ENCODE measurements at places on chromosomes 16 and 17.

- DNase-seq = no peak
- H3K36me3 ChIP-seq = no peaks in the 10 kb centered on the region
- peaks cover 2% of the 10 kb centered on the region for H3K27me3 ChIP-seq
- H3K4me3 ChIP-seq = no peak overlapping the region
- no peaks in the 10 kb centered on the region for H3K4me1 ChIP-seq
Observed at GRCh38 chr17:69967910-69968411, 107.1 kb upstream of the KCNJ16 start.

- H3K27me3 ChIP-seq = no peaks in the 10 kb centered on the region
- no peaks in the 10 kb centered on the region for H3K4me1 ChIP-seq
- H3K4me3 ChIP-seq = peak within 1 kb of the TSS; percentile 81
- peak within 1 kb of the TSS; percentile 71 for H3K27ac ChIP-seq
- H3K36me3 ChIP-seq = no peaks in the 10 kb centered on the region
- peak; percentile 42 for DNase-seq
Observed at GRCh38 chr16:27313422-27314160, at the start of gene IL4R. IL4R (plus strand) TSS chr16:27313974; CDS start chr16:27340204, 26,230 bp downstream.

DNA sequence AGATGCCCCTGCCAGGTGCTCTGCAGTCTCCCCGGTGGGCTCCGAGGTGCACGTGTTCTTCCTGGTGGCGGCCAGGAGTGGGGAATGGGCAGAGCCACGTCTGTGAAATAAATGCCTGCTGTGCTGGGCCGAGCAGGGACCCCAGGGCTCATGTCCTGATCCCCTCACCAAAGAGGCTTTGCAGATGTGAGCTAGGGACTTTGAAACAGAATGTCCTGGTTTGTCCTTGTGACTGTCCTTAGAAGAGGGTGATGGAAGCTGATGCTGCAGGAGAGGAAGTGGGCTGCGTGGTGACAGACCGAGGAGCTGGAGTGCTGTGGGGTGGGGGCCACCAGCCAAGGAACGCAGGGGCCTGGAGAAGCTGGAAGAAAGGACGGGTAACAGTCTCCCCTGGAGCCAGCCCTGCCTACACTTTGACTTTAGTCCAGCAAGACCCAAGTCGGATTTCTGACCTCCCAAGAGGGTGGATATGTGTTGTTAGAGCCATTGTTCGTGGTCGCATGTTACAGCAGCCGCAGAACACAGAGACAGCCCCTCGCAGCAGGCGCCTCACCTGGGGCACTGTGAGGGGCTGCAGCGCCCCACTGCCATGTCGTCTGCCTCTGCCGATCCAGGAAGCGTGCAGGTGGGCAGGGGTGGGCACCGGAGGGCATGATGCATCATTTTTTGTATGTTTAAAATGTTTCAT lies 217.9 kb upstream of the CIBAR2 start:
- peak overlapping the region; percentile 41 for H3K27ac ChIP-seq
- no peak overlapping the region for H3K4me3 ChIP-seq
- no peaks in the 10 kb centered on the region for H3K36me3 ChIP-seq
- peaks cover 55% of the 10 kb centered on the region for H3K4me1 ChIP-seq

DNA sequence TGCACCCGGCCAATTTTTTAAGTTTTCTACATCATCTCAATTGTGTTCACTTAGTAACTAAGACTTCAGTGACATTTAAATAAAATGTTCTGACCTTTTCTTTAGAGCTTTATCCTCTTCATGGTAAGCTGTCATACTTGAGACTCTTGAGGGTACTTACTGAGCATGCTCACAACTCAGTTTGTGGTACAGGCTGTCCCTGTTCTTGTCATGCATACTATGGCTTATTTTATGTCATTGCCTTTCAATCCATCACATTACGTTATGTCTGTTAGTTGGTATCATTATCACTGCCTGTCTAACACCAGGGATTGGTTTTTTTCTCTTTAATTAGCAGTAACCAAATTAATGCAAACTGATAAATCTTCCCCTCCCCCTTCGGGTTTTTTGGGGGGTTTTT lies 41.9 kb upstream of the RHBDL3 start:
- H3K4me3 ChIP-seq = no peak overlapping the region
- H3K27me3 ChIP-seq = no peaks in the 10 kb centered on the region
- DNase-seq = no peak
- no peaks in the 10 kb centered on the region for H3K4me1 ChIP-seq
- H3K27ac ChIP-seq = no peak overlapping the region

GRCh38 chr16:88355389-88356123 lies 27.2 kb upstream of the ZNF469 start:
- H3K27me3 ChIP-seq = peaks cover 11% of the 10 kb centered on the region
- H3K36me3 ChIP-seq = no peaks in the 10 kb centered on the region
- H3K4me1 ChIP-seq = no peaks in the 10 kb centered on the region
- no peak overlapping the region for H3K27ac ChIP-seq
- H3K4me3 ChIP-seq = no peak overlapping the region
- DNase-seq = no peak

- H3K4me3 ChIP-seq = no peak overlapping the region
- no peak for DNase-seq
- H3K36me3 ChIP-seq = no peaks in the 10 kb centered on the region
Observed at GRCh38 chr16:89615596-89616090, 2.2 kb downstream of the DPEP1 start.

DNA sequence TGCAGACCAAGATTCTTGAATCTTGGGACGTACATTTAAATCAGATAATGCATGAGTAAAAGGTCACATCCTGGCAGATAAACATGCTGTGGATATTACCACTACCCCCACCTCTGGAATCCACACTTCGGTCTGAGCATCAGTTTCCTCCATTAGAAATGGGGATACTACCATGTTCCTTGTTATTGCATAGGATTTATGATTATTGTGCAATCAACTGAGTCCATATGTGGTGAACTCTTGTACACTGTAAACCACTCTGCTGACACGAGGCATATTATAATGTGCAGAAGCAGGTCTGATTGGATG lies 108.7 kb downstream of the VAT1L start:
- no peaks in the 10 kb centered on the region for H3K4me1 ChIP-seq
- no peaks in the 10 kb centered on the region for H3K36me3 ChIP-seq
- no peaks in the 10 kb centered on the region for H3K27me3 ChIP-seq
- no peak overlapping the region for H3K4me3 ChIP-seq
- no peak for DNase-seq

GRCh38 chr17:50110591-50111349 lies 15.6 kb downstream of the PDK2 start:
- DNase-seq = no peak
- no peak overlapping the region for H3K4me3 ChIP-seq

- peaks cover 9% of the 10 kb centered on the region for H3K27me3 ChIP-seq
- no peak overlapping the region for H3K4me3 ChIP-seq
- no peaks in the 10 kb centered on the region for H3K36me3 ChIP-seq
- H3K27ac ChIP-seq = no peak overlapping the region
- H3K4me1 ChIP-seq = no peaks in the 10 kb centered on the region
Observed at GRCh38 chr16:81864646-81865382, 85.7 kb downstream of the PLCG2 start.

DNA sequence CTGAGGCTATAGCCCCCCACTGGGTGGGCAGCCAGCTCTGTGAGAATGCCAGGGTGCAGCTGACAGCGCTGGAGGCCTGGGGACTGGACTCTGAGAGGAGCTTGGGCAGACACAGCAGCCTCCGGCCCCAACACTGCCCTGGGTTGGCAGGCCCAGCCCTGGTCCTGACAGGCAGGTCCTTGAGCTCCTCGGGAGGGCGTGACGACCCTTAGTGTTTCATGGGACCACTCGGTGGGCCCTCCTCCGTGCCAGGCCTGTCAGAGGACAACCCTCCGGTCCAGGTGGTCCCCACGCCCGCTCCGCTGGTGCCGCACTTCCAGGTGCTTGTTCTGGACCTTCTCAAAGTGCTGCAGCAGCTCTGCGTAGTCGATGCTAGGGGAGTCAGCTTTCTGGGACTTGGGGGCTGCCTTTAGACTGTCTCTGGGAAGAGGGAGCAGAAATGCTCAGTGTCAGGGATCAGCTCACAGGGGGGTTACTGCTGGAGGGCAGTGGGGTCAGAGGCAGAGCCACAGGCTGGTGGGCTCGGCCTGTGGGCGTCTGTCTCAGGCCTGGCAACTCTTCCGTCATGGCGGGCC lies 1.9 kb upstream of the MTSS2 start:
- no peak overlapping the region for H3K27ac ChIP-seq
- H3K27me3 ChIP-seq = no peaks in the 10 kb centered on the region
- H3K4me3 ChIP-seq = no peak overlapping the region
- DNase-seq = no peak

Measured in A673 (cell line).